ENCODE measurements at places on chromosomes 12 and 14. TPM values are rescaled to one million over a fixed set of nuclear protein-coding genes. Genes with fewer than 3 reads are reported as not detected.

DNA sequence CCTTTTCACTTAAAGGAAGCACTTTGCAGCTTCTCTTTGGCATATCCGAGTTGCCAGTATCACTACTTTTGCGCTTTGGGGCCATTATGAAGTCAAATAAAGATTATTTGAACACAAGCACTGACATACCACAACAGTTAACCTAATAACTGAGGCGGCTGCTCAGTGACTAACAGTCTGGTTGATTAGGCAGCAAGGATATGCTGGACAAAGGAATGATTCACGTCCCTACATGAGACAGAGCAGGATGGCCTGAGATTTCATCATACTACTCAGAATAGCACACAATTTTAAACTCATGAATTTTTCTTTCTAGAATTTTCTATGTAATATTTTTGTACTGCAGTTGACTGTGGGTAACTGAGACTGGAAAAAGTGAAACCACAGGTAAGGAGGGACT is 56.9 kb upstream of the E2F7 start:
- H3K4me1 ChIP-seq: no peaks in the 10 kb centered on the region
- no peaks in the 10 kb centered on the region for H3K36me3 ChIP-seq
- no peak overlapping the region for H3K4me3 ChIP-seq
- no peak overlapping the region for H3K27ac ChIP-seq
- DNase-seq: no peak

Gene BMP4
- total RNA-seq: 11.5 TPM

DNA sequence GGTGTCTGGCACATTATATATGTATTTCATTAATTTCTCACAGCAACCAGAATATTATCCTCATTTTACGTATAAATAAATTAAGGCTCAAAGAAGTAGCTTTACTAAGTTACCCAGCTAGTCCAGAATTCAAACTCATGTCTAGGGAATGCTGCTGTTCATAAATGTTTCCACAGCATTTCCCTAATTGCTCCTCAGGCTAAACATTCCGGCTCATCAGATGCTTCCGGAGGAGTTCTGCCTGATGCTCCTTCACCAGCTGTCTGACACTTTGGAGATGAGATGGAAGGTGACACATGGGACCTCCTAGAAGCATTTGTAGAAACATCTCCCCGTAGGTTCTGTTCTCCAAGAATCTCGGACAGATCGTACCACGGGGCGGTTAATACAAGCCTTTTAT is 12.1 kb downstream of the KRT85 start:
- H3K4me1 ChIP-seq: peaks cover 7% of the 10 kb centered on the region
- no peak for DNase-seq
- no peaks in the 10 kb centered on the region for H3K36me3 ChIP-seq
- H3K27ac ChIP-seq: no peak overlapping the region
- no peak overlapping the region for H3K4me3 ChIP-seq

DNA sequence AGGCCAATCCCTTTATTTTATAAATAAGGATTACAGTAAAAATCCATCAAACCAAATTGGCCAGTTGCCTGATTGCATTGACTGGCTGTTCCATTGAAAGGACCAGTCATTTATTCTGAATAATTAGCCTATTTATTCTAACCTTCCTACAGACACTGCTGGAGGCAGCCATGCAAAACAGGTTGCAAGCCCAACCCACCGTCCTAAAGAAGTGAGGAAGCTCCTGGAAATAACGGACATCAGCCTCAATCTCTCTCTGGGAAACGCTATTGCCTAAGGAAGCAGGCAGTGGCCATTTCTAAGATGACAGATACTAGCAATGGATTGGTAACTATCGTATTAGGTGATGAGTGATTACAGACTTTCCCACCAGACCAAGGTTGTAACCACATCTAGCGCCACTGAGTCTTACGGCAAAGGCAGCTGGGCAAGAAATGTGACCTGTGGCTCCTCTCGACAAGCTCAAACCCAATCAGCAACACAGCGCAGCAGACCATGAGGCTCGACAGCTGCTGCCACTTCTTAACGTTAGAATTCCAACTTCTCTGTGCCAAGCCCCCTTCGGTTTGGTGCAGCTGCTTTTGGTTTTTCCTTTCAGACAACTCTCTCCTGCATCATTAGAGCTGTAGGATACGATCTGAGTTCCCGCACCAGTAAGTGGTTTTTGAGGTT is 134.2 kb downstream of the KCNK10 start:
- DNase-seq: no peak
- H3K27ac ChIP-seq: no peak overlapping the region
- H3K4me3 ChIP-seq: peak overlapping the region; percentile 30
- H3K27me3 ChIP-seq: peaks cover 16% of the 10 kb centered on the region

DNA sequence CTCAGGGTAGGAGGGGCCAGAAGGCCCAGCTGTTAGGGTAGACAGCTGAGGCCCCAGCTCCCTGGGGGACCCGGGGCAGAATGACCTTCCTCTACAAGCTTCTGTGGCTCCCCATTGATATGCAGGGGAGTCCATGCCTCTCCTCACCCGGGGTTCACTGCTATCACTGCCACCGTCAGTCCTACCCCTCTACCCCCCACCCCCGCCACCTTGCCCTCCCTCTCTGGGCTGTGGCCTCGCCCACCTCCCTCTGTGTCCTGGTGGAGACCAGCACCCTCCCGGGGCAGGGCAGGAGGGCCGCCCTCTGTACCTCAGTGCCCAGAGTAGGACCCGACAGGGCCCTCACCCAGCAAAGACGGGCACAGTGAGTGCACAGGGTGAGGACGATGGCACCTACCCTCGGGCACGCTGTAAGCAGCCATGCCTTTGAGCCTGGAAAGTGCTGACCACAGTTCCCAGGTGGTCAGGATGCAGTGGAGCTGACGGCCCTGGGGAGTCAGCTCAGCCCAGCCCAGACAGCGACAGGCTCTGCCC is 88.4 kb upstream of the SFSWAP start:
- H3K27ac ChIP-seq: no peak overlapping the region
- no peaks in the 10 kb centered on the region for H3K36me3 ChIP-seq
- H3K27me3 ChIP-seq: peaks cover 15% of the 10 kb centered on the region
- no peak for DNase-seq
- H3K4me1 ChIP-seq: peaks cover 5% of the 10 kb centered on the region
- H3K4me3 ChIP-seq: no peak overlapping the region

- no peaks in the 10 kb centered on the region for H3K27me3 ChIP-seq
- DNase-seq: no peak
- no peak overlapping the region for H3K27ac ChIP-seq
- no peaks in the 10 kb centered on the region for H3K4me1 ChIP-seq
Observed at GRCh38 chr14:65906344-65906743, 493.8 kb downstream of the FUT8 start.

- no peak overlapping the region for H3K4me3 ChIP-seq
- H3K27ac ChIP-seq: no peak overlapping the region
- no peaks in the 10 kb centered on the region for H3K27me3 ChIP-seq
- no peak for DNase-seq
- no peaks in the 10 kb centered on the region for H3K4me1 ChIP-seq
- no peaks in the 10 kb centered on the region for H3K36me3 ChIP-seq
Observed at GRCh38 chr12:79737875-79738718, 47.3 kb upstream of the PAWR start.

DNA sequence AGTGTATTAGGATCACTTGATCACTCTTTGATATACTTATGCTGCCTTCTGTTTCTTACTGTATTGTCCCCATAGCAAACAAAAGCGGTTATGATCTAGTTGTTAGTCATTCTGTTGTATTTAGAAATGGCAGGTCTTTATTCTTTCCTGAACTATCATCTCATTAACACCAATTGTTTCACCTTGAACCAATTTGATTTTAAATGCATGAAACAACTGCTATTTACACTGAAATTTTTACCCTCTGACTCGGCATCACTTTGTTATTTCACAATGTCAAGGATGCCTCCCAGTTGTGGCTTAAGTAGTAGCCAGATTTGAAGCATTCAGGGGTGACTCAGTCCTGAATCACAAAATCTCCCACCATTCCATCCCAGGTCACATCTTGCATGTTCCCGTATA is 303.5 kb downstream of the EGLN3 start:
- no peak overlapping the region for H3K27ac ChIP-seq
- no peaks in the 10 kb centered on the region for H3K36me3 ChIP-seq
- no peaks in the 10 kb centered on the region for H3K4me1 ChIP-seq
- H3K27me3 ChIP-seq: no peaks in the 10 kb centered on the region
- DNase-seq: no peak

GRCh38 chr14:100654814-100655740 is 67.9 kb upstream of the BEGAIN start:
- no peak overlapping the region for H3K27ac ChIP-seq
- peaks cover 25% of the 10 kb centered on the region for H3K27me3 ChIP-seq
- peak; percentile 62 for DNase-seq
- peaks cover 5% of the 10 kb centered on the region for H3K4me1 ChIP-seq

DNA sequence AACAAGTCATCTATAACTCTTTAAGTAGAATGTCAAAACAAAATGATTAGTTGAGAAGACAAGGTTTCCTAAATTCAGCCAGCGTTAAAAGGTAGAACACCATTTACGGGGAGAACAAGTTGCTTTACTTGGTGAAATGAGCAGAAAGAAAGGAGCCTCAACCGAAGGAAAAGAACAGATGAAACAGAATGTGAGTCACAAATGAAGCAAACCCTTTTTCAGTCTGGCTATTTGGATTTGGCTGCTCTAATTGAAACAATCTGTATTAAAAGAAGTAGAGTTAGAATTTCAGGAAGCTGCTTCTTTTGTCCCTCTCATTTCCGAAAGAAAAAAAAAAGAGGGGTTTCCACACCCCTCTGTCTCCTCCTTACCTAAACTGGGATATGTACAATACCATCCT is 34.6 kb downstream of the CEP128 start:
- no peak overlapping the region for H3K27ac ChIP-seq
- H3K4me3 ChIP-seq: no peak overlapping the region
- H3K27me3 ChIP-seq: no peaks in the 10 kb centered on the region
- DNase-seq: no peak
- H3K36me3 ChIP-seq: no peaks in the 10 kb centered on the region
- H3K4me1 ChIP-seq: no peaks in the 10 kb centered on the region

All from lower lobe of right lung (tissue), 2 donors.